ENCODE measurements at places on chromosomes 16 and 17.
A peak's percentile ranks its signal among the peaks of the same experiment; 100 is the strongest.

GRCh38 chr17:43475494-43476089, 8.2 kb upstream of the DHX8 start:
- no peak for DNase-seq

DNA sequence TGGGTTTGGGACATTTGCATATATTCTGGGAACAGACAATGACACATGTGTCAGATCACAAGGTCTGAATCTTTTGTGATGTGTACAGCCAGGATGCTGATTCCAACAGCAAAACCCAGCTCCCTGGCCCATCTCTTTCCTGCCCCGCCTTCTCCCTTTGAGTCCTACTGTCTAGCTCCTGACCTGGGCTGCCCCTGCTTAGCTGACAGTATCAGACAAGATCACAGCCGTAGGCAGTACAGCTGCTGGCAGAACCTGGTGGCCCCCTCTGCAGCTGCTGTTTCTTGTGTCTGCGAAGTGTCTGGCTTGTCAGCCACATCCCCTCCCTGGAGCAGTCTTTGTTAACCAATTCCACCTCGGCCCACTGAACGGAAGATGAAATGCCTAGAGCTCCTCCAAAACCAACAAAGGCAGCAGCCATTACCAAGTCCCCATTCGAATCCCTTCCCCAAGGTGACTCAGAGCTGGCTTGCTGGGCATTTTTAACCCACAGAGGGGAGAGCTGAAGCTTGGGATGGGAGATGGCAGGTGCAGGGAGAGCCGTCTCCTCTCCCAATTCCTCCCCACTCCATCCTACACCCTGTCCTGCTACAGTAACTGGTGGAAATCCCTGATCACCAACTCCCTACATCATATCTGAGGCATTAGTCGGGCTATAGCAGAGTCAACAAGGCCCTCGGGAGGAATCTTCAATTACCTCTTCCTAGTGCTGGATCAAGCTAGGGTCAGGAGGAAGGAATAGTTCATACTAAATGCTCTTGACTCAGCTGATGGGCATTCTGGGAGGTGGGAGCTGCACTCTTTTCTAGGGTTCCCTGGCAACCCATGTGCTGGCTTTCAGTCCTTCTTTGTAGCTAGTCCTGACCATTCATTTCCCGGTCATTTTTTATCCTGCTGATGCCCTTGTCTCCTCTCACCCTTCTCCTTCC, 5.8 kb downstream of the PIPOX start:
- no peak for DNase-seq

DNA sequence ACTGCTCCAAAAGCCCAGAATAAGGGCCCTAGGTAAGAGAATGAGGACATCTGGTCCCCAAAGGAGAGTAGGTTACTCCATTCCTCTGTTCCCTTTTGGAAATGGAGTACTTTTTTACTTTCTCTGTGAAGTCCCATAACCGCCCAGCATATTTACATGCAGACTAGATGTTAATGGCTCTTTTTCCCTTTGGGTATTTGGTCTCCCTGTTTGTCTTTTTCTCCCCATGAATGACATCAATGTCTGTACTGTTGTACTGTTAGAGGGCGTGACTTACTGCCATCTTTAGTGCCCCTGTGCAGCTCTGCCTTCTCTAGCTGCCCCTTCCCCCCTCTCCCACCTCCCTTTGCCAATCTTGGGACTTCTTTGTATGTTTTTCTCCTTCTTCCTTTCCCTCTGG, 19.0 kb downstream of the GPR179 start:
- no peak for DNase-seq

DNA sequence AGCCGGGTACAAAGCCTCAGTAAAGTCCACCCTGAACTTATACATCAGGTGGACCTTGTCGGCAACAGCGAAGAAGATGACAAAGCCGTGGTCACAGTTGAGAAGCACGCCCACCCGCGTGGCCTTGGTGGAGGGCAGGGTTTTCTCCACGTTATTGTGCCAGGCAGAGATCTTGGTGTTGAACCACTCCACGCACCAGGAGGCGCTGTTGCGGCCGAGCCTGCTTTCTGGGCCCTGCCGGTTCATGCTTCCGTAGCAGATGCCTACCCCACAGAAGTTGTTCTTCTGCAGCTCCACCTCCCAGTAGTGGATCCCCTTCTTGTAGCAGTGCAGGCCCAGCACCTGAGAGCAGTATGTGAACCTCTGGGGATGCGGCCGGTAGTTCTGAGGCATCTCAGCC, 22.1 kb downstream of the TRIM25 start:
- DNase-seq, result no peak

- DNase-seq, result peak; percentile 70
These were observed 20.8 kb downstream of the NPRL3 start for GRCh38 chr16:117379-118365.

DNA sequence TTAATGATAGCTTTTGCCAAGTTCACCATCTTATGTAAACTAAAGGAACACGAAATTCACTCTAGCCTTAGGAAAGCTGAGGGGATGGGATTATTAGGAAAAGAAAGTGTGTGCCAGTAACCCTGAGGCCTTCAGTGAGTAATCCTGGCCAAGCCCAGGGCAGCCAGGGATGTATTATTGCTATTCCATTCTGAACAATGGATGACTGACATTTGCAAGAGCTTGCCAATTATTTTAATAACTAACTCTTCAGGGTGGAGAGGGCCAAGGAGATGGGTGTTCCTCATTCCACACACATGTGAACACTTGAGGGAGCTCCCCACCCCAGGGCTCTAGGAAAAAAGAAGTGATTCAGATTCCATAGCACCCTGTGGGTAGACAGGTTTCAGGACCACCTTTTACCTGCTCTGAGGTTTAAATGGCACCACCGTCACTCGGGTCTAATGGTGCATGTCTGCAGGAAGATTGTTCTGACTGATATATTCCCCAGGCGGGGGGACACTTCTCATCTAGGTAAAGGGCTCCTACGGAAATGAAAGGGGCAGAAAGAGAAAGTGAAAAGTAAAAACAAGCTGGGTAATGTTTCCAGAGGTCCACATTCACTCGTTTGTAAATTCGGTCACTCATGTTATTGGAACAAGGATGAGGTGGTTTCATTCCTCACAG, 41.5 kb downstream of the TK2 start:
- peak; percentile 57 for DNase-seq

GRCh38 chr16:20727181-20727580, 14.4 kb downstream of the THUMPD1 start:
- no peak for DNase-seq

DNA sequence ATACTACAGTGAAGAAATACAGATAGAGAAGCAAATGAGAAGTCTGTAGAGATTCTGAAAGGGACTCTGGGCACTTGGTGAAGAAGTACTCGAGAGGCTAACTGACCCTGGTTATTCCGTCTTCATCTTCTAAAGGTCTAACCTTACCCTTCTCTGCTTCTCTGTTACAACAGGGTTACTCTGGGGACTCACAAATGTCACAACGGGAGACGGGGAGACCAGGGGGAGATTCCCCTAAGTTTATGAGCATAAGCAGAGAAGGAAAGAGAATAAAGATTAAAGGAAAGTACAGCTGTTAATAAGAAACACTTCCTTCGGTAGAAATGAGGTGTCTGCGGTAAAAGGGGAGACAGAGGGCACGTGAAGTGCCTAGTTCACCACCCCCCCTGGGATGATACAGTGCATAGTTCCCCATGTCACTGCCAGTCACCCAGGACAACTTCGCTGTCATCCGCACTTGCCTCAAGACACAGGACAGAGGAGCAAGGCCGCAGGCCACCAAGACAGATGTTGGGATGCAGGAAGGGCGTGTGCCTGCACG, 75.2 kb upstream of the TRAP1 start:
- DNase-seq, result no peak

DNA sequence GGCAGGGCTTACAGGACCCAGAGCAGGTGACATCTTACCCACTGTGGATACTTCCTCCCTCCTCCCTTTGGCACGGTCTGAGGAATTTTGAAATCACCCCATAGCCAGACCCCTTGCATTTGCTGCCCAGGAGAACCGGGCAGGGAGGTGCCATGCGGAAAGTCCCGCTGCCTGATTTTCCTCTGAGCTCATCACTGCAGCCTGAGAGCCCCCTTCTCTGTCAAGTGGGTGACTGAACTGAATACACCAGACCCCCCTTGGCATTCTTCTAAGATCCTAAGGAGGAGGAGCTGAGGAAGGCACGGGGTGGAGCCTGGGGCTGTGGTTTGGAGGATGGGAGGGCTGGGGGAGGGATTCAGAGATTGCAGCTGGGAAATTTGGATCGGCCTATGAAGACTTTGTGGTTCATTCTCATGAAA, 173.4 kb downstream of the RAB11FIP4 start:
- DNase-seq, result no peak

GRCh38 chr16:86458149-86458777, 52.1 kb upstream of the FOXF1 start:
- no peak for DNase-seq

GRCh38 chr17:732902-733720, 715 bp downstream of the TLCD3A start:
- peak; percentile 48 for DNase-seq

- no peak for DNase-seq
These were observed 1.6 kb downstream of the COASY start for GRCh38 chr17:42563543-42563942.

GRCh38 chr16:73383195-73383987, 335.5 kb upstream of the ZFHX3 start:
- no peak for DNase-seq

DNA sequence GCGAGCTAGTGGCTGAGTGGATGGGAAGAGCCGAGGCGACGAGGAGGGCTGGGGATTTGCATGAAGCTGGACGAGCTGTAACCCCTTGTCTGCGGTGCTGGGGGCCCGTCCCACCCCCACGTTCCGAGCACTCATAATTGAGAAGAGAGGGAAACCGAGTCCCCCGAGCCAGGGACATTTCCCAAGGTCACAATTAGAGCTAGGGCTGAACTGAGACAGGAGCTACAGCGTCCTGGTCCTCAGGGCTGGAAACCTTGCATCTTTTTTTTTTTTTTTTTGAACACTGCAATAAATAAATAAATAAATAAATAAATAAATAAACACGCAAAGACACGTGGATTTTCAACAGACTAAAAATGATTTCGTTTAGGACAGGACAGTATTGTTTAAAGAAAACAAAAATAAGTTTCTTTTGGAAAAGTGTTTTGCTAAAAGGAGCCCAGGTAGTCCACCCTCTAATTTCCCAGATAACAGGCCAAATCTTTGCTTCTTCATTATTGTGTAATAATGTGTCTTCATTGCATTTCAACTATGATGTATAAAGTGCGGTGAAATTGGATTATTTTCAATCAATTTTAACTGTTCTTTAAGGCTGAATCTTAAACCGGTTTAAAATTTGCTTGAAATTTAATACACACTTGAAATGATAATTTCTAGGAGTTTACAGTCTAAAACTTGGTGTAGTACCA, 992 bp downstream of the GDPD1 start:
- no peak for DNase-seq

GRCh38 chr17:81438007-81438659, 42.9 kb downstream of the BAHCC1 start:
- DNase-seq, result no peak

DNA sequence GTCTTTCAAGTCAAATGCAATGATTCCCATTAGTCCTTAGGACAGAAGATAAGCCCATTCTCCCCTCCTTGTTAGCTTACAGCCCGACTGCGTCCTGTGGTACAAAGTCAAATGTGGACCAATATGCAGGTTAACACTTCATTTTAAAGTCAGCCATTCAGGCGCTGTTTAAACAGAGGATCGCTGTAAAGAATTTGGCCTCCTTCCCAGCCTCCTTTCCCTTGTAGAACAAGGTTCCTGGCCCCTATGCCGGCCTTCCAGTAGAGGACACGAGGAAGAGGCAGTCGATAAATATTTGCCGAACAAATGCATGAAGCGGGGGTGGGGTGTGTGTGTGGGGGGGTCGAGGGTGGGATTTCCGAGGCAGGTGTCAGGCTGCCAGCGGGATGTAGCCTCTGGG, 4.3 kb downstream of the SDK2 start:
- DNase-seq, result no peak

- no peak for DNase-seq
These were observed 212.6 kb downstream of the SLC39A11 start for GRCh38 chr17:72879877-72880276.

GRCh38 chr17:49577650-49577934, 1.9 kb downstream of the NXPH3 start:
- no peak for DNase-seq

GRCh38 chr17:6674586-6674985, 23.0 kb downstream of the C17orf100 start:
- no peak for DNase-seq

GRCh38 chr16:57104706-57105105, 12.3 kb downstream of the CPNE2 start:
- no peak for DNase-seq

GRCh38 chr17:77487677-77488530, 347.1 kb downstream of the SEC14L1 start:
- DNase-seq, result no peak

GRCh38 chr17:68599091-68599490, 2.1 kb downstream of the FAM20A start:
- no peak for DNase-seq

DNA sequence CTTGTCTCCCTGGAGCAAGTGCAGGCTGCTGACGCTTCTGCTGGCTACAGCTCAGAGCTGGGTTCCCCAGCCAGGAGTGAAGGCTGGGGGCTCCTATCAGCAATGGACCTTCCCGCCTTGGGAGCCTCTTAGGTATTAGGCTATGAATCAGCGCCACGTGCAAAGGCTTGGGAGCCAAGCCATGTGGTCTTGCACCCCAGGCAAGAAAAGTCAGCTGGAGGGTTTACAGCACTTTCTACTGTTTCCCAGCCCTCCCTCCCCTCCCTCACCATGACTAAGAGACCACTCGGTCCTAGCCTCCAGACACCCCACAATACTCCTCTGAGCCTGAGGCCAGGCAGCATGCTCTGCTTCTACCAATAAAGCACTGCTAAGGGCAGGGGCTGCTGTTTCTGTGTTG, 12.3 kb downstream of the EPX start:
- DNase-seq, result no peak

- DNase-seq, result no peak
These were observed 132.1 kb downstream of the LAT start for GRCh38 chr16:29116980-29117379.
